ENCODE measurements at places on chromosomes 1 and 21.

- DNase-seq, result peak; percentile 65
Measured at GRCh38 chr21:32448803-32449594, 36.5 kb downstream of the EVA1C start.

DNA sequence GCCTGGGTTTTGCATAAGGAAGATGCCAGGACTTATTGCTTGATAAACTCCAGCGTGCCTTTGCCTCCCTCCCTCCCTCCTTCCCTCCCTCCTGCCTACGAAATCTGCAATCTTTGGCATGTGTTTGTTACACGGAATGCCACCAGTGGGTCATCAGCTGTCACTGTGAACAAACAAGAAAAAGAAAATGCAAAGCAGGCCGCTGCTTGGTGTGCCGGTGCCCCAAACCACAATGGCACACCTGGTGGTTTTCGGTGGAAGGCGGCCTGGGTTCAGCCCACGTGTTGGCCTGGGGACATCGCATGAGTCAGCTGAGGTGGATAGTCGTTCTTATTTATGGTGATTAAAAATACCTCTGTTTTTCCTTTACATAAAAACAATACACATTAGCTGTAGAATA lies 16.3 kb upstream of the IFNLR1 start:
- no peak for DNase-seq

GRCh38 chr1:211260141-211261107 lies 1.3 kb downstream of the RCOR3 start:
- DNase-seq, result peak; percentile 70

- no peak for DNase-seq
Measured at GRCh38 chr1:205832326-205832751, 17.6 kb downstream of the PM20D1 start.

- DNase-seq, result no peak
Measured at GRCh38 chr1:174680101-174680500, 232.3 kb downstream of the GPR52 start.

- DNase-seq, result no peak
Measured at GRCh38 chr1:230701895-230702768, 11.8 kb downstream of the AGT start.

DNA sequence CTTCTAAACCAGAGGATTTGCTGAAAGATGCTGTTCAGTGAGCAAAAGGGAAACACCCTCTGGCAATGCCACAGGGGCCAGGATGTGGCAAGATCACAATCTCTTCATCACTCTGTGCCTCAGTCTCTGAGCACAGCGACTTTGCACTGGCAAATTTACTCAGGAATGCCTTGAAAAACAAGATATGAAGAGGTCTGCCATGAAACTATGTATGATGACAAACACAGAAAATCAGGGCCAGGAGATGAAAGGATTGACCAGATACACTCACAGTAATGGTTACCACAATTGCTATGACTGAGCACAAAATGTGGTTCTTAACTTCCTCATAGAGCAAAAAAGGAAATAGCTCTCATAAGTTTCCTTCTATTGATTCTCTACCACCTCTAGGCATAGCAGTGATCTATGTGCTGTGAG lies 5.8 kb downstream of the TTC13 start:
- DNase-seq, result peak; percentile 33

DNA sequence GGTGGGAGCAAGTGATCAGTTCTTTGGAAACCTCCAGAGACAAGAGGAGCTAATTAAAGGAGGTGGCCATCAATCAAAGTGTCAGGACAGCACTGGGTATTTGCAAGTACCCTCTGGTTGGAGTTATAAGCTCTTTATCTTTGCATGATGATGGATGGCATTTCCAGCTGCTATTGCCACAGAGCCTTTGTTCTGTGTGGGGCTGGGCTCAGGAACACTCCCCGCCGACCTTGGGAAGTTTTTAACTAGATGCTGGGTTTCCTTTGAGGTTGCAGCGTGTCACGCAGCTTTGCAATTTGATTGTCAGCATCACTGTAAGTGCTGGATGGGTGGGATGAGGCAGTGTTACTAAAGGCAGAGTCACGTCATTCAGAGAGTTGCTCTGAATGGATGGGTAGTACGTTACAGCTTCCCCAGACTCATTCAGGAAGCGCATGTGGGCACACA lies 68.9 kb downstream of the CNIH3 start:
- peak; percentile 28 for DNase-seq

- no peak for DNase-seq
Measured at GRCh38 chr1:154406886-154407197, 1.7 kb downstream of the IL6R start.

DNA sequence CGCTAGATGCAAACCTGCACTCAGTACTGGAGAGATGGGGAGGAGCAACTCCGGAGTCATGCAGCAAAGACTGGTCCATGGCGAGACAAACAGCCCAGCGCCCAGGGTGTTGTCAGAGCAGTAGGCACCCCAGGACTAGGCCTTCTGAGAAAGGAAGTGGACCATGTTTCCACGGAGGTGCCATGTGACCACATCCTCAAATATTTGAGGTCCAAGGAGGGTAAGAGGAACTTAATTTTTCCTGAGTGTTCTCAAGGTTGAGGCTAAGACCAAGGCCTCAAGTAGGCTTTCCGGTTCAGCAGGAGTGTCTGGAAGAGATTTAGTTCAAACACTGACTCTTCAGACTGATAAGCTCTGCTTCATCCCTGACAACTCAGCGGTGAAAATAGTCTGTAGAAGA lies 186.2 kb downstream of the RHOU start:
- no peak for DNase-seq

GRCh38 chr1:233193741-233194140 lies 101.8 kb downstream of the PCNX2 start:
- no peak for DNase-seq

DNA sequence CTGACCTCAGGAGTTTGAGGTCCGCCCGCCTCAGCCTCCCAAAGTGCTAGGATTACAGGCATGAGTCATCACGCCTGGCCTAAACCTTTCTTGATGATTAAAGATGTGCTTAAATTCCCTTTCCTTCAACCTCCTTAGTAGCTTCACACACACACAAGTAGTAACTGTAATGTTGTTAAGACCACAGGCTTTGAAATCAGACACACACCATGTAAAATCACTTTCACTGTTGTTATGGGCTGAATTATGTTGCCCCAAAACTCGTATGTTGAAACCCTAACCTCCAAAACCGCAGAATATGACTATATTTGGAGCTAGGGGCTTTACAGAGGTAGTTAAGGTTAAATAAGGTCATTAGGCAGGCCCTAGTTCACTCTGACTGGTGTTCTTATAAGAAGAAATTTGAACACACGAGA lies 180.2 kb downstream of the NR5A2 start:
- DNase-seq, result peak; percentile 56

- peak; percentile 11 for DNase-seq
Measured at GRCh38 chr1:108852221-108852975, 4.5 kb downstream of the AKNAD1 start.

DNA sequence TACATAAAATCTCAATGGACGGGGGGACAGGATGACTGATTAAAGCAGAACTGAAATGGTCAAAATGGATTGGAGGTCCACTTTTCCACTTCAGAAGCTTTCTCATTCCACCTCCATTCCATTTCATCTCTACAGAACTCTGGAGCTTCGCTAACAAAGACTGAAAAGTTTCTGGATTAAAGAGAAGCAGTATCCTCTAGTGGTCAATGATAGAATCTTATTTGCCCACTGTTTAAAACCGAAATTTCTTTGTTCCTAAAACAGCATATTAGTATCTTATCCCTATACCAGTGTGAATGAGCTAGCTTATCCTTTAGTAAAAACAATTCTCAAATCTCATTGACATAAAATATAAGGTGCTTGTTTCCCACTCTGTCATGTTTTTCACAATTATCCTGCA lies 890.6 kb downstream of the KCNT2 start:
- DNase-seq, result peak; percentile 64

DNA sequence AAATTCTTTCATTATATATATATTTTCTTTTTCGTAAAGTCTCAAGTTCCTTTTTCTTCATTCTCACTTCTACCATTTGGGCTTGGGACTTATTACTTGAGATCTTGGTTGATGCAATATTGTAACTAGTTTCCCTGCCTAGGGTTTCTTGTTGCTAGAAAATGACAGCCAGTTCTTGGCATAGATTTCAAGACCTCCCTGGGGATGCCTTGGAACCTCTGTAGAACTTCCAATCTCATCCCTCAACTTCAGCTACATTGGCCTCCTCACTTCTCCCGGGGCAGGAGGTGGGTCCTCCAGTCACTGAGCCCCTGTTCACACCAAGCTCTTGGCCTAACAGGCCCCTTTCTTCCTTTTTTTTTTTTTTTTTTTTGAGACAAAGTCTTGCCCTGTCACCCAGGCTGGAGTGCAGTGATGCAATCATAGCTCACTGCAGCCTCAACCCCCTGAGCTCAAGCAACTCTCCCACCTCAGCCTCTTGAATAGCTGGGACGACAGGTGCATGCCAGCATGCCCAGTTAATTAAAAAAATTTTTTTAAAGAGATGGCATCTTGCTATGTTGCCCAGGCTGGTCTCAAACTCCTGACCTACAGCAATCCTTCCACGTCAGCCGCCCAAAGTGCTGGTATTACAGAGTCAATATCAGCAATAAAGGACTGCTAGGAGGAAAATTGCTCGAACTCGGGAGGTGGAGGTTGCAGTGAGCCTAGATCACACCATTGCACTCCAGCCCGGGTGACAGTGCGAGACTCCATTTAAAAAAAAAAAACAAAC lies 33.1 kb downstream of the MAP3K7CL start:
- peak; percentile 23 for DNase-seq

DNA sequence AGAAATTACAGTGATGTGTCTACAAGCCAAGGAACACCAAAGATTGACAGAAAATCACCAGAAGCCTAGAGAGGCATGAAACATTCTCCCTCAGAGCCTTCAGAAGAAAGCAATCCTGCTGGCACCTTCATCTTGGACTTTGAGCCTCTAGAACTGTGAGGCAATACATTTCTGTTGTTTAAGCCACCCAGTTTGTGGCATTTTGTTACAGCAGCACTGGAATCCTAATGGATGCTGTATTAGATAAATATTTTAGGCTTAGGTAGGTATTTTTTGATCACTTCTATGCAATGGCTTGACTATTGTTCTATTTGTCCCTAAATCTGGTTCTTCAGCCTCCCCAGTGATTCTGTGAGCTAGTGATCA lies 453.1 kb downstream of the LTN1 start:
- no peak for DNase-seq

- DNase-seq, result peak; percentile 49
Measured at GRCh38 chr1:201845331-201846083, 16.6 kb downstream of the IPO9 start.

DNA sequence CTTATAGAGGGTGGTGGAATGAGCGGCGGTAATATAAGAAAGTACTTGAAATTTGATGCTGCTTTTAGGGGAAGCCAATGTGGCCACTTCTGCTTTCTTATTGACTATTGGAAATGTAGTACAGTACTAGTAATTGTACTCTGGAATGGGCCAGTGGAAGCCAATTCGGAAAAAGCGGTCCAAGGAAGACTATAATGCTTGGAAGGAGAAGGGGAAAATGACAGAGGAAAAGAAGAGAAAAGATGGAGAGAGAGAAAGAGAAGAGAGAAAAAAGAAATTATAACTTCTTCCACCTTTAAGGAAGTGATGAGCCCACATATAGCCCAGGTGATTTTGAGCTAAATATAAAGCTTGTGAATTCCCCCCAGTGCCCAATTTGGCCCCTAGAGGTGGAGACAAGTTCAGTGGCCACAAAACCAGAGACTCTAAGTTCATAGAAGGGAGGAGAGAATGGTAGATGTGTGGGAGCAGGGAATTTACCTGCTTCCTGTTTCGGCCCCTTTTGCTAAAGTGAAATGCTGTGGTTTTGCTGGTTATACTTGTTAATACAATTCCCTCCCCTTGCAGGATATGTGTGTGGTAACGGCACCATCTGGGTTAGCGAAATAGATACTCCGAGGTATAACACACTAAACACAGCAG lies 35.7 kb upstream of the DUSP10 start:
- no peak for DNase-seq

- DNase-seq, result peak; percentile 22
Measured at GRCh38 chr1:75615613-75616435, 4.9 kb upstream of the SLC44A5 start.

- DNase-seq, result no peak
Measured at GRCh38 chr1:242534753-242535152, 10.3 kb upstream of the PLD5 start.

DNA sequence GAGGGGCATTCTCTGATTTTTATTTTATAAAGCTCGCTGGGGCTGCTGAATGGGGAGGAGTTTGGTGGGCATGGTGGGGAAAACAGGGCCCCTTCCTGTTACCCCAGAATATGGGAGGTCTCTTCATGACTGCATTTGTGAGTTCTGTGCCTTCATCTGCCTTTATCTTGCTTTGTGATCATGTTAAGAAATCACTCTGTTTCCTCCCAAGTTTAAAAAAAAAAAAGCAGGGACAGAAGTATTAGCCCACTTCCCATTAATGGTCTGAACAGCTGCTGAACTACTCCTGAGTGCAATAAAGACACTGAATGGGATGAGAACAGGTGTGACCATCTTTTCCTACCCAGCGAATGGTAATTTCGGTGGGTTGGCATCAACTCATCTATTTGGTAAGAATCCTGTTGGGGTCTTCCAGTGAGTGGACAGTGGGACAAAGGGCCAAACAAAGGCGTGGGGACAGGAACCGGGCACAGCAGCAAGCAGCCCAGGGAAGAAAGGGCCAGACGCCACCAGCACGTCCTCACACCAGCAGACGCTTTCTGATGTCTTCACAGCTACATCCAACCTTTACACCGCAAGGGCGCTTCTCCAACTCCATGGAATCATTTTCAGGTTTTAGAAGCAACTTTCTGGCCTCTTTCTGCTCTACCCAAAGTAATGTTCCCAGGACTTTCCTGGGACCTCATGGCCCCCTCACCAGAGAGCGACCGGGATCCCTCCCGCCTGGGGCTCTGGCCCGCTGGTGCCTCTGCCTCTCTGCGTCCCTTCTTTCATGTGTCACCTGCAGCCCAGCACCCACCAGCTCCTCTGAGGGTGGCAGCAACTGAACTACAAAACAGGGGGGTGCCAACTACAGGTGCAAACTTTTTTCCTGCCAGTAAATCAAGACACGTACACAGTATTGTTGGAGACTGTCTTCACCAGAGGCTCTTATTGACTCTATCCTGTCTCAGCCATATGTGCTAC lies 160.2 kb downstream of the ADSS2 start:
- no peak for DNase-seq

- DNase-seq, result no peak
Measured at GRCh38 chr1:5910276-5910620, 82.0 kb downstream of the NPHP4 start.

DNA sequence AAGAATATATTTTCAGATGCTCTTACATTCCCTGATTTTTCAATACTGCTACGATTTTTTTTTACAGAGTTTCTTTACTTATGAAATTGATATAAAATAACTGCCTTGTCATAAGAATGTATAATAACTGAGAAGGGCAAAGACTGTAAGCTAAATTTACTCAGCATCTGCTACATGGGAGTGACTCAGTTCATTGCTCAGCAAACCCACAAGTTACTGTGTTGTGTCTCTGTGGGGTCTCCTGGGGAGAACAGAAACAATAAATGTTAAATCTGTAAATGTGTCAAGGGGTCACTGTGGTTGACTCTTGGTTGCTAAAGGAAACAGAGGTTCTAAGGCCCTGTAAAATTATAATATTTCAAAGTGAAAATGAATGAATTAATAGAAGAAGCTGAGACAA lies 210.3 kb upstream of the CACYBP start:
- peak; percentile 93 for DNase-seq

GRCh38 chr1:214857716-214858115 lies 224.8 kb upstream of the KCNK2 start:
- DNase-seq, result peak; percentile 37

Measured in fibroblast of upper back skin (primary cell).